NT2/D1 (cell line): ENCODE measurements at places on chromosomes 16 and 17.
A peak's percentile ranks its signal among the peaks of the same experiment; 100 is the strongest.

DNA sequence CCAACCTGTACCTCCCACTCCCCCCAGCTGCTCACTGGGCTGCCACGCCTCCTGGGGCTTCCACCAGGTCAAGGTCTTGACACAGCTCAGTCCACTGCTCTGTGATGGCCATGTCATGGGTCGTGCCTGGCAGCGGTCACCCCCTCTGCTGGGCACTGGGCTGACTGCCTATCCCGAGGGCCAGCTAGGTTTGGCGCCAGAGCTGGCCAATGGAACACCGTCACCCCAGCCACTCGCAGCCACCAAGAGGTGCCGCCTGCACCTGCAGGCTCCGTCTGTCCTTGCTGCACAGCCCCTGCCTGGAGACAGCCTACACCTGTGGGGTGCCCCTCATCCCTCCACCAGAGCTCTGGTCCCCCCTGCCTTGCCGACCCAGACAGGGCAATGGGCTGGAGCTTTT, 4.5 kb upstream of the RAB40C start:
- no peak for DNase-seq

- no peak for DNase-seq
These were observed 57.3 kb downstream of the CACNG5 start for GRCh38 chr17:66892246-66892645.

GRCh38 chr17:62090021-62090824, 25.1 kb upstream of the MED13 start:
- no peak for DNase-seq

GRCh38 chr17:44795928-44796327, 34.2 kb downstream of the GJC1 start:
- no peak for DNase-seq

- DNase-seq = peak; percentile 75
These were observed at the start of gene GGA2 for GRCh38 chr16:23510164-23510914. Gene GGA2 (minus strand): TSS chr16:23510494. CDS start chr16:23510411, 83 bp downstream.

DNA sequence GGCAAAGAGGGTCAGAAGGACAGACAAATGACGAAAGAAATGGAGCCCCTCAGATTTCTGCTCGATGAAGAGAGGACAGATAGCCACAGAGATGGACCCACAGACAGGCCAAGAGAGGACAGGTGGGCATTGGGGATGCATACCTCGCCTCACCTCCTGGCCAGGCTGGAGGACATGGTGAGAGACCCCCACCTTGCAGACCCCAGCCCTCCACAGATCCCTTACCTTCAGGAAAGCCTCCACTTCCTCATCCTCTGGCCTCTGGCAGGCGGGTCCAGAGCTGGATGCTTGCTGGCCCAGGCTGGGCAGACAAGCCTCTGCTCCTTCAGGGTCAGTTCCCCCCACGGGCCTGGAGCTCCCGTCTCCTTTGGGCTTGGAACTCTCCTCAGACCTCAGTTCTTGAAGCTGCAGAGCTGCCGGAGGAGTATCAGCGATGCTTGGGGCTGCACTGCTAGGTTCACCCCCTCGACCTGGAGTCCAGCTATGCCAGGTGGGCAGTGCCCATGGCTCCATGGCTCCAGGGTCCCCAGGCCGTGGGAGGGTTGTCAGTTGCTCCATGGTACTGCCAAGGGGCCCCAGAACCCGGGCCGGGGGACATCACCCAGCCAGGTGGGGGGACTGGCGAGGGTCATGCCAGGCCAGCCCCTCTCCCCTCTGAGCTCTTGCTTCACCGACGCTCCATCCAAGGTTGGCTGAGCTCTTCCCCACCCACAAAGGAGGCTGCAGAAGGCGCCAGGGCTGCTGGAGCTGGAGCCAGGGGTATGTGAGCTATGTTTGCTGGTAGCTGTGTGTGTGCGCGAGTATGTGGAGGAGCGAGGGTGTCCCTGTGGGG, 1.0 kb downstream of the TSPOAP1 start:
- no peak for DNase-seq

DNA sequence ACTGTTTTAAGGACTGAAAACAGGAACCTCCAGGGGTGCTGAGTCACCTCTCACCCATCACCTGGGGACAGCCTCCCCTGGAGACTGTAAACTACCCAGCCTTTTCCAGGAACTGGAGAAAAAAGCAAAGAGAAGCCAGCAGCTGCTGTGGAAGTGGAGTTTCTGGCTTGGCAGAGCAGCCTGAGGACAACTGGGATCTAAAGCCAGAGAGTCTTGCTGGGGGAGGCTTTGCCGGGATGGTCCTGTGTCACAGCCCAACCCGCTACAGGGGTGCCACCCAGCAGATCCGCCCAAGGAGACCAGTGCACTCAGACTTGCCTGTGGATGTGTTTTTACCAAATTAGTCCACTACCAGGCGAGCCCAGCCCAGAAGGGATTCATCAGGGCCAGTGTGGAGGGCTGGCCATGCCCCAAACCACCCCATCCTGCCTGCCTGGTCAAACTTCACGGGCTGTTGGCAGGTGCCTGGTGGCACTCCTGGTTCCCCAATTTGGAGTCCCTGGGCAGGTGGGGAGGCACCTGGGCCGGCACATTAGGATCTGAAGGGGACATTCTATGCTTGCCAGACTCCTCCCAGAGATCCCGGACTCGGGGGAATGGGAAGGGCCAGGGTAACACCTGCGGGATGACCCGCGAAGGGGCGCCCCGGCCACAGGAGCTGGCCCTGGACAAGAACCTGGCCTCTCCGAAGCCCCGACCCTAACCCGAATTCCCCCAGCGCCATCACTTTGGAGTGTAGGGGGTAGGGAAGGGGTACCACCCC, 771 bp downstream of the MSRB1 start:
- no peak for DNase-seq

DNA sequence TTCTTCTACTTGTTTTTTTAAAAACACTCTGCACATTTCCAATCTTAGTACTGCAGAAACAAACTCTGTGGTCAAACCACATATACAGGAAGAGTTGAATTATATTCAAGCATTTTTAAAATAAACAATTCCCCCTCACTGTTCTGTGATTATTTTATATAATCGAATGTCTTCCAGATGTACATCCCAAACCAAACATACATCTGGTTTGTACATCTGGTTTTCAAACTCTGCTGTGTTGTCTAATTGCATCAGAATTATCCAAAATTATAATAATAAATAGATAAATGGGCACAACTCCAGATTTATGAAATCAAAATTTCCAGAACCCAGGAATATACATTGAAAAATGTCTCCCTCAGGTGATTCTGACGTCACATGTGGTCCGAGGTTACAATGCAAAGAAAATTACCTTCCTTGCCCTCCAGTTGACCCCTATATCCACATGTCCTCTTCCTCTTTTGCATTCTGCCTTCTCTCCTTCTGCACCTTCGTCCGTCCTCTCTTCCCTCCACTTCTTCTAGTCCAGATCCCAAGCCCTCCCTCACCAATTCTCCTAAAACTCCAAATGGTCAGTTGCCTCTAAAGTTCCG, 13.3 kb upstream of the CCDC144A start:
- no peak for DNase-seq

- no peak for DNase-seq
These were observed 65.2 kb upstream of the SIAH1 start for GRCh38 chr16:48450367-48450766.

DNA sequence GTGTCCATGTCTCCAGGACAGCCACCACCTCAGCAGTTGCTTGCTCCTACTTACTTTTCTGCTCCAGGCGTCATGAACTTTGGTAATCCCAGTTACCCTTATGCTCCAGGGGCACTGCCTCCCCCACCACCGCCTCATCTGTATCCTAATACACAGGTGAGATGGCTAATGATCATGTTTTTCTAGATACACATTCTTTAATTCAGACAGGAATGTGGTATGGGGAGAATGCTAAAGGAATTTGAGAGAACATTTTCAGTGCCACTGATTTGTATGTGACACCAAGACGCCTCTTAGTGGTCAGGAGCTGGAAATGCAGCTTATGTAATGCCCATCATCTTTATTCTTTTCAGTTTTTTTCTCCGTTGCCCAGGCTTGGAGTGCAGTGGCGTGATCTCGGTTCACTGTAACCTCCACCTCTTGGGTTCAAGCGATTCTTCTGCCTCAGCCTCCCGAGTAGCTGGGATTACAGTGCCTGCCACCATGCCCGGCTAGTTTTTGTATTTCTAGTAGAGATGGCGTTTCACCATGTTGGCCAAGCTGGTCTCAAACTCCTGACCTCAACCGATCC, 8.9 kb upstream of the RAPGEFL1 start:
- DNase-seq = peak; percentile 28

- no peak for DNase-seq
These were observed 8.7 kb downstream of the GRN start for GRCh38 chr17:44353672-44354331.

- DNase-seq = peak; percentile 25
These were observed at the start of gene CYB561 for GRCh38 chr17:63445954-63446752. Gene CYB561 (minus strand): TSS chr17:63446306. CDS start chr17:63437547, 8,759 bp downstream.

DNA sequence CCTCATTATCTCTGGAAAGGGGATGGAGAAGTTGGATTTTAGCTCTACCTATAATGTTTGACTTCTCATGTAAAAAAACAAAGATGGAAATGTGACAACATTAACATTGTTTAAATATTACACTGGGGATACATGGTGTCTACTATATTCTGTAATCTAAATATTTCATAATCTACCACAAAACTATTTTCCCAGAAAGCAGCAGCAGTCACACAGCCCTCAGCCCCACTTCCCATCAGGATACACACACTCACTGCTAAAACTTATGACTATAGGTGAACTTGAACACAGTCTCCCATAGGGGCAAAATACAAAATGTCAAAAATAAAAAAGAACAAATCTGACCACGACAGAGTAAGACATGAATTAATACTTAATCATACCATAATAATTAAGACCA, 95.7 kb downstream of the KANSL1 start:
- DNase-seq = no peak

DNA sequence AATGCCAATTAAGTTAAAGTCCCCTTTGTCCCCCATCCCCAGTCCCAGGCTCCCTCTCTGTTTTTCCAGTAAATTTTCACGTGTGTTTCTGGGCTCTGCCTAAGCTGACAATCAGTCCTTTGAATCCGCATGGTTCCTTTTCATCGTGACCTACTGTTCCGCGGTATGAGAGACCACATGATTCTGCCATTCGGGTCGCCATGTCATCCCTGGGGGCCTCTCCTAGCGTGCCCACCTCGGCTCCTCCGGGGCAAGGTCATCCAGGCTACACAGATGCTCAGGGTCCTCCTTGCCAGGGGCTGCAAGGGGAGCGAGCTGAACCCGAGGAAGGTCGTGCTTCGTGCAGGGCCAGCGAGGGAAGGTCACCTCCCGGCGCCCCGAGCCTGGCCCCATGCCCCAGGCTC, 157.6 kb downstream of the RAB11FIP4 start:
- no peak for DNase-seq

GRCh38 chr17:3546521-3546920, 11.1 kb downstream of the TRPV3 start:
- DNase-seq = no peak

GRCh38 chr17:45036691-45037090, 14.7 kb downstream of the DCAKD start:
- no peak for DNase-seq

DNA sequence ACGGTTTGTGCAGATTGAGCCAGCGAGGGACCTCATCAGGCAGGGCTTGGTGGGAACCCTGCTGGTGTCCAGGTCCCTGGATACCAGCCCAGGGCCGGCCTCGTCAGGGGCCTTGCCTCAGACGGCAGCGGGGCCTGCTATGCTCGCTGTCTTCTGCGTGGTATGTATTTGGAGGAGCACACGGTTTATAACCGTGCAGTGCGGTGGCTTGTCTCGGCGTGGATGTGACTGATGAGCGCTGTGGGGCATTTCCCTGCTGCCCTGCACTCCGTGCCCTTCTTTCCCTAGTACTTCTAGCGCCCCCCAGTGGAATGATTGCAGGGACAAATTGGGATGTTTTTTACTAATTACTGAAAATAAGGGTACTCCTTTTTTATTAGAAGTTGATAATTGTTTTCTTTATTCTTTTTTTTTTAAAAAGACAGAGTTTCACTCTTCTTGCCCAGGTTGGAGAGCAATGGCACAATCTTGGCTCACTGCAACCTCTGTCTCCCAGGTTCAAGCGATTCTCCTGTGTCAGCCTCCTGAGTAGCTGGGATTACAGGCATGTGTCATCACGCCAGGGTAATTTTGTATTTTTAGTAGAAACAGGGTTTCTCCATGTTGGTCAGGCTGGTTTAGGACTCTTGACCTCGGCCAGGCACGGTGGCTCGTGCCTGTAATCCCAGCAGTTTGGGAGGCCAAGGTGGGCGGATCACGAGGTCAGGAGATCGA, 15.3 kb downstream of the TBCD start:
- DNase-seq = no peak

DNA sequence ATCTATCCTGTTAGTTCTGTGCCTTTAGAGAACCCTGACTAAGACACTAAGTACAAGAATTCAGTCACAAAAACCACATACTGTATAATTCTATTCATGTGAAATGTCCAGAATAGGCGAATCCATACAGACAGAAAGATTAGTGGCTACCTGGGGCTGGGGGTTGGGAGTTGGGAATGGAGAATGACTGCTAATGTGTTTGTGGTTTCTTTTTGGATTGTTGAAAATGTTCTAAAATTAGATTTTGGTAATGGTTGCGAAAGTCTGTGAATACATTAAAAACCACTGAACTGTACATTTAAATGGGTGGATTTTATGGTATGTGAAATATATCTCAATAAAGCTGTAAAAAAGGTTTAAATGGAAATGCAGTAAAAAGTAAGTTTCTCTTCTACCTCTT, 80.4 kb upstream of the AKTIP start:
- no peak for DNase-seq

GRCh38 chr16:79276501-79276900, 324.0 kb downstream of the MAF start:
- DNase-seq = no peak

GRCh38 chr17:12545877-12546513, 119.7 kb upstream of the MYOCD start:
- DNase-seq = peak; percentile 36

GRCh38 chr16:58836427-58836826, 102.3 kb upstream of the GOT2 start:
- DNase-seq = no peak

- DNase-seq = no peak
These were observed 387 bp upstream of the STARD3 start for GRCh38 chr17:39636587-39636926.

DNA sequence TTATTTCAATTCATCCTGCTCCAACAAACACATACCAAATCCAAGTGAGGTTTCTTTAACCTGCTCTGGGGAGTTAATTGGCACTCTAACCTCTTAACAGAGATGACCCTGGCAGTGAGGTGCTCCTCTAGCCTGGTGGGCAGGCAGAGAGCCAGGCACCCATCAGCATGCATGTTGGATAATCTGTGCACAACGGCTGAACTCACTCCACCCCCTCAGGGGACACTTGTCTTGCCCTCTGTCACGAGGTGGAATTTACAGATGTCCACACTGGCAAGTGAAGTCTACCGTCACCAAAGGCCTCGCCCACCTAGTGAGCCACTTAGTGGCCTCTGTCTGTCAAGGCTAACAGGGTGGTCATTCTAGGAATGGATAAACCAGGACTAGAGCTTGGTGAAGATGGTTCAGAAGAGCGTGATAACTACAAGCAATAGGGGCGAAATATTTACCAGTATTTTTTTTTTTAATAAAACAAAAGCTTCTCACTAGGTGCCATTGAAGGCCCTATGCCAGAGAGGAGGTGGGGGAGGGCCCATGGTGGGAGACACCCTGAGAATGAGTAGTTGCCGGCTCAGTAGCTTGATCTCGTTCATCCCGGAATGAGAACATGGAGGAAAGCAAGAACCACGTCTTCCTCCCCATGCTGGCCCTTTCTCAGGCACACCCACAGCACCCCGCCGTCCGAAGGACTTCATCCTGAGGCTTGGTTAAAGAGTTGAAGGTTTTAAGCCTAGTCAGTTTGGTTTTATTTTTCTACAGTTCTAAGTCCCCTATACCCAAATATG, 25.2 kb downstream of the PLD6 start:
- no peak for DNase-seq

GRCh38 chr16:66651965-66652364, 44.6 kb downstream of the CMTM4 start:
- DNase-seq = no peak

- no peak for DNase-seq
These were observed 3.9 kb downstream of the HNF1B start for GRCh38 chr17:37740915-37741314.
